ENCODE measurements at places on chromosomes 6 and 20.

- peak; percentile 14 for DNase-seq
Measured at GRCh38 chr6:83057705-83058321, 7.8 kb downstream of the UBE3D start.

DNA sequence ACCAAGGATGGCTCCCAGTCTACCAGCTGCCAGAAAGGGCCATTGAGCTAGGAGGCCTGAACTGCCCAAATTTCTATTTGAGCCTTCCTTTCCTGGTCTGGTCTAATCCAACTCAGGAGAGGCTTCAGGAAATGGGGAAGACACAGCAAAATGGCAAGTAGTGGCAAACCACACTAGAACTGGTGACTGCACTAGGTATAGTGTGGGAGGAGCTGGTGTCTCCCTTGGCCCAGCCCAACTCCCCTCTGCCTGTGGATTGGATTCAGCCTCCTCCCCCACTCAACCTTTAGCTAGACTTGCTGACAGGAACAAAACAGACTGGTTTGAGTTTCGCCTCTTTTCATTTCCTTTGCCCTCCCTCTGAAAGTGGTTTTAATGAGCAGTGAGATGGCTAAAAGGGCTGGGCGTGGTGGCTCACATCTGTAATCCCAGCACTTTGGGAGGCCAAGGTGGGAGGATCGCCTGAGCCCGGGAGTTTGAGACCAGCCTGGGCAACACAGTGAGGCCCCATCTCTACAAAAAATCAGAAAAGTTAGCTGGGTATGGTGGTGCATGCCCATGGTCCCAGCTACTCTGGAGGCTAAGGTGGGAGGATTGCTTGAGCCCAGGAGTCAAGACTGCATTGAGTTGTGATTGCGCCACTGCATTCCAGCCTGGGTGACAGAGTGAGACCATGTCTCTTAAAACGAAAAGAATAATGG is 17.5 kb downstream of the MRPS18A start:
- DNase-seq: peak; percentile 47

DNA sequence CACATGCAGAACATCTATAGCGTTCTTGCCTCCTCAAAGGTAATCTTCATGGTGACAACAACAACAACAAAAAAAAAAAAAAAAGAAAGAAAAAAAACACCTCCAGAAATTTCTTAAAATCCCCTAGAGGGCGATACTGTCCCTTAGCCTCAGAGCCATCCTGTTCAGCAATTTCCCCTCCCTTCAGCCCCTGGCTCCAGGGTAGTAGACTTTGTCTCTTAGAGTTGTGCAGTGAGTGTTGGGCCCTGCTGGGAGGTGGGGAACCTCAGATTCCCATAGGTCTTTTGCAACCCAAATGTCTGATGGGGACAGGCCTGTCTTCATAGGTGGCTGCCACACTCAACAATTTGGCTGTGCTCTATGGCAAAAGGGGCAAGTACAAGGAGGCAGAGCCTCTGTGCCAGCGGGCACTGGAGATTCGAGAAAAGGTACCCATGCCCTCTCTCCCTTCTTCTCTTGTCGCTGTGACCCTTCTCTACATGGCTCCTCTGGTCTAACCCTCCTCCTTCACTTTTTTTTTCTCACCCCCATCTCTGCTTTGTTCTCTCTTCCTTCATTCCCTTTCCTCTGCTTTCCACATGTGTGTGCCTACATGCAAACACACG is 6.0 kb upstream of the PTK7 start:
- no peak for DNase-seq

DNA sequence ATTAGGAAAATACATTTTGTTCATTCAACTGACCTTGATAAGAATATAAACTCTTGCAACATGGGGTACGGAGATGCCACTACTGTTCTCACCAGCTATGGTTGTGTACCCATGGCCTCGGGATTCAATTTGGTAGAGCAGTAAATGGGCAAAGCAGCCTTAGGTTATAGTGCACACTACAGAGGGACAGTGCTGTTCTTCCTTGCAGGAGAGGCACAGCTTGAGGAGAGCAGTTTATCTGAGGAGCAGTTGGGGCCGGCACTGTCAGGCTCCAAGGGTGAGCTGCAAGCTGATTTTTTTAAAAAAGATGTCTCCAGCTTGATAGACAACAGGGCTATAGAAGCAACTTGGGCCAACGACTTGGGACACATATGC is 82.4 kb downstream of the SLC35B3 start:
- no peak for DNase-seq

GRCh38 chr6:128532827-128533226 is 12.4 kb upstream of the PTPRK start:
- no peak for DNase-seq

DNA sequence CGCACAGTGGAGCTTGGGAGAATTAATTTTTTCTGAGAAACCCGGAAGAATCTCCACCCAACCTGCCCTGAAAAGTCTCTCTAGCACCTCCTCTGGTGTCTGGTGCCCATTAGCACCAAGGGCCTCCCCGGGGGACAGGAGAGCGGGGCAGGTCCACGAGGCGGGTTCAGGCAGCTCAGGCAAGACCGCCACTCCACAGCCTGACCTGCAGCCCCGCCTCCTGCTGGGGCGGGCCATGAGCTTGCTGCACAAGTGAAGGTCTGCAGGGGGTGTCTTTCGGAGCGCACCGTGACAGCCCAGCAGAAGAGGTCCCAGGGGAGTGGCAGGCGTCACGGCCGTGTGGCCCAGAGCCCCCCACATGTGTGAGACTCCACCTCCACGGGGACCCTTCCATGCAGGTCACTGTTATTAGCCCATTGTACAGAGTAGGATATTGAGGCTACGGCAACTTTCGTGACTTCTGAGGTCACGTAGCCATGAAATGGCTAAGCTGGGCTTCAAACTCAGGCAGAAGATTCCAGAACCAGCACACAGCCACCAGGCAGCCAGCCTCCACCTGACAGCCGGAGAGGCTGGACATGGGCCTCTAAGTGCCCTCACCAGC is 63.9 kb upstream of the SLCO4A1 start:
- no peak for DNase-seq

GRCh38 chr6:158920311-158920905 is 79.6 kb downstream of the RSPH3 start:
- no peak for DNase-seq

DNA sequence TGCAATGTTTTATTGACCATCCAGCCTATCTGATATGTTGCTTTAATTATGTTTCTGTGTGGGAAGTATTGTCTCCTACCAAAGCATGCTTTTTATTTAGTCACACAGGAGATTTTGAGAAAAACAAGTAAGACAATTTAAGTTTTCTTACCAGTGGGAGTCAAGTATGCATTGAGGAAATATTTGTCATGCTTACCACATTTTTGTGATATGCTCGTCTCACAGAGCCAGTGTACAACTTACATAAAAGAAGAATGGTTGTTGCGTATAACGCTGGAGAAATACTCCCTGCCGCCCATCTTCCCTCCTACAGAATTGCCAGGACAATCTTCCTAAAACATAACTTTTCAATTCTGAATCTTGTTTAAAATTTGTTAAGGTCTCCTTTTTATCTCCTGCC is 37.1 kb upstream of the FILIP1 start:
- no peak for DNase-seq

GRCh38 chr6:75223428-75223827 is 17.6 kb upstream of the COL12A1 start:
- DNase-seq: no peak

DNA sequence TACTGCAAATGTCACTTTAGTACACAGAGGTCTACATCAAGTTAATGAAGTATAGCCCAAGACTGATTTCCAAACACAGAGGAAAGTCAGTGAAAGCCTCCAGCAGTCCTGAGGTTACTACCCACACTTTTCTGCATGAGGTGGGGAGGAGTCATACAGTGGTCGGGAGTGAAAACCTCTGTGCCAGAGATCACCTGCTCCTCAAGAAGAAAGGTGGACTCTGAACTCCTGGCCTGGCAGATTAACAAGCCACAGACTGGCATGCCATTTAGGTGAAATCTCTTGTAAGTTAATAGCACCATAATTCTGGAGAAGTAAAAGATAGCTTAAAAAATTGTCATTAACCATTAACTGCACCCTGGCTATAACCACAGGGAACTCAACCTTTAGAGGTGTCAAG is 125.0 kb upstream of the LAMP5 start:
- DNase-seq: no peak

- no peak for DNase-seq
Measured at GRCh38 chr20:12413116-12413515, 495.4 kb downstream of the BTBD3 start.

All from NCI-H510A (cell line).